ENCODE measurements at places on chromosomes 4 and X.

DNA sequence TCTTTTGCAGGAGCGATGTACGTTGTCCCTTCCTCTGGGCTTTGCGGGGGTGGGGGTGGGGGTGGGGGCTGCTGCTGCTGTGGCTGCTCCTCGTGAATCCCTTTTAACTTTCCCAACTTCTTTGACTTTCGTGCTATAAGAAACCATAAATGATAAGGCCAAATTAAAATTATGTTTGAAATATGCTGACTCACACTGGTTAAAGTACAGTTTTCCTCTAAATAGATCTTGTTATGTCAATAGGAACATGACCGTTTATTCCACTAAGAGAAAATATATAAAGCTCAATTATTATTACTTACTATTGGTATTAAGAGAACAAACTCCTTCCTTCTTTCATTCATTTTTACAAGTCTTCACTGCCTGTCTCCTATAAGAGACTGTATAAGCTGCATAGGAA lies 287.4 kb downstream of the NR3C2 start:
- DNase-seq, result no peak

DNA sequence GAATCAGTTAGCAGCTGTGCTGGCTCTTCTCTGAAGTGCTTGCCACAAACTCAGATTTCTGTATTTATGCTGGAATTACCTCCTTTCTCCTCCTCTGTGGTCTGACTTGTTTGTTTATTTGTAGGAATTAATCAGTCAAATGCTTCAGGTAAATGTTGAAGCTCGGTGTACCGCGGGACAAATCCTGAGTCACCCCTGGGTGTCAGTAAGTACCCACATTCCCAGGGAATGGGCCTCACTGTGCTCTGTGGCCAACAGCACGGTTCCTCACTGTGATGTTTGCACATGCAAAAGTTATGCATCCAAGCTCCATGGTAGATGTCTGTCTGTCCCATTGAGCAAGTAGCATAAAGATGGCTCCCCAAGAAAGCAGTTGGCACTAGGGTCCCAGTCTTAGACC lies 169.9 kb downstream of the DCLK2 start:
- no peak for DNase-seq

DNA sequence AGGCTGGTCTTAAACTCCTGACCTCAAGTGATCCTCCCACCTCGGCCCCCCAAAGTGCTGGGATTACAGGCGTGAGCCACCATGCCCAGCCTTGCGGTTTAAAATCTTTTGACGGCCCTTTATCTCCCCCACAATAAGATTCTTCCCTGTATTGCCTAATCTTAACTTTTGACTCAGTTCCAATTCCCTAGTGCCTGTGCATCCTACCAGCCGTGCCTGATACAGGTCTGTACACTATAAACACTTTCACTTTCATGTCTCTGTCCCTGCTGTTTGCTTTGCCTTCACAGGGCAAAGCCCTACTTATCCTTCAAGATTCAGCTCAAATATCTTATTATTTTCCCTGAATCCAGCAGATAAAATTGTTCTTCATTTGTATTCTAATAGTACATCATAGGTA lies 74.6 kb downstream of the WDR44 start:
- no peak for DNase-seq

GRCh38 chr4:94833394-94833793 lies 75.6 kb downstream of the BMPR1B start:
- DNase-seq, result no peak

- no peak for DNase-seq
These were observed 53.7 kb downstream of the TAB3 start for GRCh38 chrX:30835373-30835772.

DNA sequence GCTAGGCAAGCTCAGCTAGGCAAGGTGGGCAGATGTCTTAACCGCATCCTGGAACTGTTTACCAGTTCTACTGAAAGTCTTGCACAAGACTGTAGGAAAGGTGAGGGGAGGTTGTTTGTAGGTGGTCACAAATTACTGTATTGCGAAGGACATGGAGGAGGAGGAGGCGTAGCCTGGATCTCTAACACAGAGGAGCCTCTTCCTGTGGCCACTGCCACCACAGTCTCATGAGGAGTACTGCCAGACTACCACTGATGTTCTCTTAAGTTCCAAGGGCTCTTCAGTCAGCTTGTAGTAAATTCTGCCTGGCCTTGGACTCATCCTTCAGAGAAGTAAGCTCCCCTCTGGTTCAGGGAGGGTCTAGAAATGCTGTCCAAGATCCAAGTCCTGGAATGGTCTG lies 258.6 kb downstream of the FAT4 start:
- DNase-seq, result no peak

DNA sequence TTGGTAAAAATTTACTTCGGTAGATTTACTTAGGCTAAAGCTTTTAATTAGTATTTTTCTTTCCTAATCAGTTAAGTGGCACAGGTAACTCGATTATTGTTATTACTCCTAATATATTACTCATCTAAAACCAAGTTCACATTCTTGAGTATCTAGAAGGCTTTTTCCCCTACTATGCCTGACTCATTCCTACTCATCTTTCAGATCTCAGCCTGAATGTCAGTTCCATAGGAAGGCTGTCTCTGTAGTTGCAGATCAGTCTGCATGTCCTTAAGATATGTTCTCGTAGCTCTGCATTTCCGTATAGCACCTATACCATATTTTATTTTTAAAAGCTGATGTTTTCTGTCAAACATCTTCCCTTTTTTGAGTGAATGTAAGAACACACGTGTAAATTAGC lies 5.9 kb upstream of the FAM184B start:
- DNase-seq, result no peak

DNA sequence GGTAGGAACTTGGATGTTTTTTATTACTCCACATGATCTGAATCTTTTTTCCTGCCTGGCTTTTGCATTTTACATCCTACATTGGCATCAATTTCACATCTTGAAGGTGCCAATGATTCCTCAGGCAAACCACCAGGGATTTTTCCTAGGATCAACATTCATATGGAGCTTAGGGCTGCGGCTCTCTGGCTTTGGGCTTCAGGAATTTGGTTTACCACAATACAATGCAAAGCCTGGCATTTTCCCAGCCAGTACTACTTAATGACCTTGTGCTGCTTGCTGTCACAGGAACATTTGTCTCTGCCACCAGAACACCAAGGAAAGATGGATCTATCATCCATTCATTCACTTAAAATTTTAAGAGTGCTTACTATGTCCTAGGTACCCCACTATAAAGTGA lies 180.7 kb downstream of the PDGFC start:
- no peak for DNase-seq

- no peak for DNase-seq
These were observed at the start of gene PDLIM3 for GRCh38 chr4:185534866-185535611. PDLIM3 (minus strand) TSS chr4:185535507; CDS start chr4:185535434, 73 bp downstream.
